Left renal pelvis (tissue), 4 donors: ENCODE measurements at places on chromosomes 4 and X. TPM values are rescaled to one million over a fixed set of nuclear protein-coding genes. Genes with fewer than 3 reads are reported as not detected.

GRCh38 chr4:119286377-119287002 lies 35.4 kb downstream of the FABP2 start:
- no peak for DNase-seq

GRCh38 chrX:43703211-43703791 lies 47.2 kb downstream of the MAOA start:
- DNase-seq = no peak

DNA sequence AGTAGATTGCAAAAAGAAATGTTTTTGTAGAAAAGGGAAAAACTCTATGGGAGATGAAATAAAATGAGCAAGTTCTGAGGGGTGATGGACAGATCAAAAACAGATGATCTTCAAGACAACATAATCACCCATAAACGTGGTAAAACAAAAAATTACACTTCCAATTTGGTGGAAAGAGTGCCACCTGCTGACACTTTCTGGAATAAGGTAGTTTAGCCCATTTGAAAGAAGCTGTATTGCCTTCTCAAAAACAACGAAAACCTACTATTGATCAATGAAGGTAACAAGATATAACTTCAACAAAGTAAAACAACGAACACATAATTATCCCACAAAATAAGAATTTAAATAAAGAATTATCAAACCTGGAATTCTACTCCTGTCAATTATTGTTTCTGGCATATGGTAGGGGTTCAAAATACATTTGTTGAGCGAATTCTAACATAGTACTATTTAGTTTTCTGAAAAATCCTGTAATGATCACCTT lies 2.5 kb downstream of the COQ2 start:
- peak; percentile 26 for DNase-seq

DNA sequence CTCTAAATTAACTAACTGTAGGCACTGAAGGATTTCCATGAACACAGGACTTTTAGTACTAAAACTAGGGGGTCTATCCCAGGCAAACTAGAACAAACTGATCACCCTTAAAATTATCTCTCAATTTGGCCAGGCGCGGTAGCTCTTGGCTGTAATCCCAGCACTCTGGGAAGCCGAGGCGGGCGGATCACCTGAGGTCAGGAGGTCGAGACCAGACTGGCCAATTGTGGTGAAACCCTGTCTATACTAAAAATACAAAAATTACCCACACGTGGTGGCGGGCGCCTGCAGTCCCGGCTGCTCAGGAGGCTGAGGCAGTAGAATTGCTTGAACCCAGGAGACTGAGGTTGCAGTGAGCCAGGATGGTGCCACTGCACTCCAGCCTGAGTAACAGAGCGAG lies 436.6 kb downstream of the RPA4 start:
- no peak for DNase-seq

- DNase-seq = no peak
Observed at GRCh38 chrX:105299286-105299685, 78.8 kb upstream of the TEX13A start.

TMEM150C gene
- polyA plus RNA-seq = 5.8 TPM

MAGEC2 gene
- not detected for polyA plus RNA-seq

C1QTNF7 gene
- 8.0 TPM for polyA plus RNA-seq

- no peak for DNase-seq
Observed at GRCh38 chrX:110287605-110288004, 30.3 kb downstream of the AMMECR1 start.

DNA sequence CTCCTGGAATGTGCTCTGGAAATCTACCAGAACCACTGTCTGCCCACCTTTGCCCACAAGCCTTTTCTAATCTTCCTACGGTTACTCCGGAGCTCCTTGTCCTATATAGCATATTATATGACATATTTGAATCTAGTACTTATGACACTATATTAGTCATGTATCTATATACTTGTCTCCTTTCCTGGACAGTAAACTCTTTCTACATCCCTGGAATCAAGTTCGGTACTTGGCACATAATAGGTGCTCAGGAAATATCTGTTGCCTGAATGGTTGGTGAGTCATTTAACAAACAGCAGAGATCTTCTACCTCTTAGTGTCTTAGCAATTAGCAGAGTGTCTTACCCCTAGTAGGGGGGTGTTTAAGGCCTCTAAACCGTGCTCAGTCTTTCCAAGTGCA lies 123.6 kb downstream of the RELL1 start:
- no peak for DNase-seq

DNA sequence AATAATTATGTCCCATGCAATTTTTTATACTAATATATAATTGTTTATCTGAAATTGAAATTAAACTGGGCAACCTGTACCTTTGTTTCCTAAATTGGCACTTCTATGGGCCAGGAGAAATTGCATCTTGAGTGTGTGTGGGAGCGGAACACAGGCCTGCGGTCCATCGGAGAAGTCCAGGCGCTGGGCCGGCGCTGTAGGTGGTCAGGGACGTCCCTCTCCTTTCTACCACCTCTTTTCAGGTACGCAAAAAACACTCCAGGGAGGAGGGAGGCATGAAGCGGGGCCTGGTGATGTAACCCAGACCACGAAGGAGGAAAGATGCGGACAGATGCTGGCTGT lies 717 bp downstream of the MGAT4D start:
- DNase-seq = no peak
